ENCODE measurements at places on chromosomes 16 and 17. TPM values are rescaled to one million over a fixed set of nuclear protein-coding genes. Genes with fewer than 3 reads are reported as not detected.

The MYH1 gene
- total RNA-seq: not detected

The ZFP3 gene
- 2.8 TPM for total RNA-seq

The SLC52A1 gene
- 0.16 TPM for total RNA-seq

The PRCD gene
- total RNA-seq: not detected

GRCh38 chr16:68289621-68290329 is 21.0 kb downstream of the SLC7A6OS start:
- peak overlapping the region; percentile 96 for H3K27ac ChIP-seq
- H3K4me1 ChIP-seq: peaks cover 83% of the 10 kb centered on the region
- H3K4me3 ChIP-seq: peak overlapping the region; percentile 0

DNA sequence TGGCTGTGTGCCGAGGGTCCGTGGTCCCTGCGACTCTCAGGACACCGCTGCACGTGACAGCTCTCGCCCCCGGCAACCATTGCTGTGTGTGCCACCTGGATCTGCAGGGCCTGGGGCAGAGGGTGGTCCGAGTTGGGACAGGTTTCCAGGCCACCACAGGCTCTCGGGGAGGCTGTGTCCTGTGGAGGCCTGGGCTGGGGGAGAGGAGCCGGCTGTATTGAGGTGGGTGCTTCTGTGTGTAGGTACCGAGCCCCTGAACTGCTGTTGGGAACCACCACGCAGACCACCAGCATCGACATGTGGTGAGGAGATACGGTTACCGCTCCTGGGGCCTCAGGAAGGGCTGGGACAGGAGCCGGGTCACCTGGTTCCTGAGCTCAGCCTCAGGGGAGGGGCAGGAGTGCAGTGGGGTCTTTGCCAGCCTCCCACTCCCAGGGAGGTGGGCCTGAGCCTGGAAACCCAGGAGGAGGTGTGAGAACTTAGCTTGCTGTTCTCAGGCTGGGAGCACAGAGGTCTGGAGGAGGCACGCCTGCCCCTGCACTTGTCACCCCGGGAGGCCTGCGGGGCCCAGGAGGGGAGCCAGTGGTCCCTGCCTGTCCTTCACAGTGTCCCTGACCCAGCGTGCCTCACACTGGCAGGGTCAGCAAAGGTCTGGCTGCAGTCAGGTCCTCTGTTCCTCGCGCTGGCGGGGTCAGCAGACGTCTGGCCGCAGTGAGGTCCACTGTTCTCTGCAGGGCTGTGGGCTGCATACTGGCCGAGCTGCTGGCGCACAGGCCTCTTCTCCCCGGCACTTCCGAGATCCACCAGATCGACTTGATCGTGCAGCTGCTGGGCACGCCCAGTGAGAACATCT is 7.3 kb downstream of the SPATA2L start:
- peaks cover 19% of the 10 kb centered on the region for H3K36me3 ChIP-seq
- H3K27me3 ChIP-seq: no peaks in the 10 kb centered on the region
- H3K4me3 ChIP-seq: no peak overlapping the region
- no peak overlapping the region for H3K27ac ChIP-seq
- DNase-seq: peak; percentile 6

DNA sequence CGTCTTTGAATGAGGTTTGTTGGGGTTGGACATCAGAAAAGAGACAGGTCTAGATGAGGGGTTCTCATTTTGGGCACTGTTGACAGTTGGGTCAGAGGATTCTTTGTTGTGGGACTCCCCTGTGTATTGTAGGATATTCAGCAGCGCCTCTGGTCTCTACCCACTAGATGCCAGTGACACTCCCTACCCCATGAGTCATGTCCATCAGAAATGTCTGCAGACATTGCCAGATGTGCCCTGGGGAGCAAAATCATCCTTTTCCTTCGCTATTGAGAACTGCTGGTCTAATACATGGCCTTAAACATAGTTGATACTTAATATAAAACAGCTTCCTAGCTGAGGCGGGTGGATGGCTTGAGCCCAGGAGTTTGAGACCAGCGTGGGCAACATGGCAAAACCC is 3.1 kb downstream of the ABAT start:
- H3K4me3 ChIP-seq: no peak overlapping the region
- DNase-seq: no peak
- no peaks in the 10 kb centered on the region for H3K27me3 ChIP-seq

GRCh38 chr16:72464597-72465368 is 292.8 kb upstream of the PMFBP1 start:
- H3K4me3 ChIP-seq: no peak overlapping the region
- no peak overlapping the region for H3K27ac ChIP-seq
- H3K4me1 ChIP-seq: peaks cover 4% of the 10 kb centered on the region

GRCh38 chr17:59428916-59429485 is 97.5 kb downstream of the YPEL2 start:
- H3K27ac ChIP-seq: no peak overlapping the region
- no peak overlapping the region for H3K4me3 ChIP-seq
- H3K4me1 ChIP-seq: peaks cover 25% of the 10 kb centered on the region
- DNase-seq: no peak
- peaks cover 3% of the 10 kb centered on the region for H3K27me3 ChIP-seq

DNA sequence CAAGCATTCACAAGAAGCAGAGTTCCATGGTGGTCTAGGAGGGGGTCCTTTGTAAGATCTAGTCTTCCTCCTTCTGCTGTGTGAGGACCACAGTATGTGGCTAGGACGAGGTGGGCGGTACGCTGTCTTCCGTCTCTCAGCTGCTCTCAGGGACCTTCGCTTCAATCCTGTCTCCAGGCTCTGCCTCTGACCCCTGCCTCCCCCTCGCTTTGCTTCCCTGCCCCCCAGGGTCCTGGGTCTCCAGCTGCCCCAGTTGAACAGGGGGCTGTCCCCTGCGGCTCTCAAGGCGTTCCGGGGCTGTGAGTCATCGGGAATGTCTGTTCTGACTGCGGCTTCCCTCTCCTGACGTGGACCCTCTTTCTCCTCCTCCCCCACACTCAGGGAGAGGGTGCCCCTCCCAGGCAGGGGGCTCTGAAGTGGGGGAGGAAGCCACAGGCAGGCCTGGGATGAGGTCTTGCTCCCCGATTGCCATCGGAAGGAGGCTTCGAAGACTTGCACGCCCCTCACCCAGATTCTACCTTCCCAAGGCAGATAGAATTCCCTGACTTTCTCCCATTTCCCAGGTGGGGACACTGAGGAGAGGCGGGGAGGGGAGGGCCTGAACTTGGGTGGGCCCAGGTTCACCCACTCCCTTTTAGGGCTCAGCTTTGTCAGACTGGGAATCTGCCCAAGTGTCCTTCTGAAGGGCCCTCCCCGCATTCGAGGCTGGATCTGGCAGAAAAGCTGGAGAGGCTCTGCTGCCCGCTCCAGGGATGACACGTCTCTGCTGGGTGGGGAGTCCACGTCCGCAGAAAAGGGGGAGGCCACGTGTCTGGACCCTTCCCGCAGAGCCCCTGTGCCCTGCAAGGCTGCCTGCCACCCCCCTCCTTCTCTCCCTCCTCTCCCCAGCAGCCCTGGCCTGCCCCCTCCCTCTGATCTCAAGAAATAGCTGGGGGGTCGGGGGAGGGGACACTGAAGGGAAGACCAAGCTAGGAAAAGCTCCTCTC is 9.1 kb upstream of the COL1A1 start:
- H3K4me1 ChIP-seq: peaks cover 19% of the 10 kb centered on the region
- no peaks in the 10 kb centered on the region for H3K36me3 ChIP-seq
- peaks cover 23% of the 10 kb centered on the region for H3K27me3 ChIP-seq
- H3K4me3 ChIP-seq: no peak overlapping the region
- DNase-seq: no peak

- peaks cover 9% of the 10 kb centered on the region for H3K27me3 ChIP-seq
- no peaks in the 10 kb centered on the region for H3K4me1 ChIP-seq
- no peaks in the 10 kb centered on the region for H3K36me3 ChIP-seq
- H3K4me3 ChIP-seq: no peak overlapping the region
Observed at GRCh38 chr17:56244268-56244890, 91.1 kb downstream of the ANKFN1 start.

- no peaks in the 10 kb centered on the region for H3K36me3 ChIP-seq
- DNase-seq: no peak
- H3K4me3 ChIP-seq: no peak overlapping the region
- H3K4me1 ChIP-seq: no peaks in the 10 kb centered on the region
Observed at GRCh38 chr17:75574404-75575036, 13.1 kb upstream of the MYO15B start.

GRCh38 chr17:28997806-28998205 is 8.0 kb downstream of the SEZ6 start:
- H3K4me3 ChIP-seq: no peak overlapping the region
- no peak overlapping the region for H3K27ac ChIP-seq
- no peaks in the 10 kb centered on the region for H3K4me1 ChIP-seq
- no peak for DNase-seq

GRCh38 chr16:27304881-27305745 is 8.7 kb upstream of the IL4R start:
- no peak overlapping the region for H3K4me3 ChIP-seq
- no peak for DNase-seq
- H3K36me3 ChIP-seq: no peaks in the 10 kb centered on the region
- H3K27me3 ChIP-seq: no peaks in the 10 kb centered on the region
- H3K27ac ChIP-seq: no peak overlapping the region
- no peaks in the 10 kb centered on the region for H3K4me1 ChIP-seq

GRCh38 chr16:89449726-89450335 is 40.5 kb downstream of the ANKRD11 start:
- H3K4me1 ChIP-seq: peaks cover 90% of the 10 kb centered on the region
- no peaks in the 10 kb centered on the region for H3K27me3 ChIP-seq
- DNase-seq: no peak
- H3K36me3 ChIP-seq: peaks cover 1% of the 10 kb centered on the region
- peak overlapping the region; percentile 56 for H3K27ac ChIP-seq

DNA sequence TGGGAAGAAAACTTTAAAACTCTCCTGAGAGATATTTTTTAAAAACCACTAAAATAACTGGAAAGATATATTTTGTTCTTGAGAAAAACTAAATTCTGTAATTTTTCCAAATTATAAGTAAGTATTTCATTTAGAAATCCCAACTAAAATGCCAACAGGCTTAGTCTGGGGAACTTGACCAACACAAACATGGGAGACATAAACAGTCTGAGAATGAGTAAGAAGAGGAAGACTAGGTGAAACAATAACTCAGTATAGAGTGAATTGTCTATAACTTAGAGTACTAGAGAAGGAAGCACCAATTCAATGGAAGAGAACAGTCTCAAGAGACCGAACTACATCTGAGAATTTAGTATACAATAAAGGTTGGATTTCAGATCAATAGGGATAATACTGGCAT is 2.9 kb downstream of the CMTM1 start:
- no peak for DNase-seq
- peaks cover 27% of the 10 kb centered on the region for H3K36me3 ChIP-seq
- no peak overlapping the region for H3K27ac ChIP-seq
- H3K27me3 ChIP-seq: no peaks in the 10 kb centered on the region
- H3K4me3 ChIP-seq: no peak overlapping the region
- peaks cover 19% of the 10 kb centered on the region for H3K4me1 ChIP-seq

Measured in activated CD4-positive, alpha-beta T cell treated with anti-CD3 and anti-CD28 coated beads for 36 hours (primary cell).